ENCODE measurements at places on chromosomes 11 and 22.

GRCh38 chr22:33450756-33451155 lies 392.6 kb upstream of the SYN3 start:
- DNase-seq, result no peak

- DNase-seq, result no peak
Observed at GRCh38 chr11:67266449-67267187, at the start of gene GRK2. Gene GRK2 (plus strand): TSS chr11:67266473. CDS start chr11:67266700, 227 bp downstream.

GRCh38 chr11:7451520-7451919 lies 33.8 kb upstream of the OLFML1 start:
- DNase-seq, result no peak

DNA sequence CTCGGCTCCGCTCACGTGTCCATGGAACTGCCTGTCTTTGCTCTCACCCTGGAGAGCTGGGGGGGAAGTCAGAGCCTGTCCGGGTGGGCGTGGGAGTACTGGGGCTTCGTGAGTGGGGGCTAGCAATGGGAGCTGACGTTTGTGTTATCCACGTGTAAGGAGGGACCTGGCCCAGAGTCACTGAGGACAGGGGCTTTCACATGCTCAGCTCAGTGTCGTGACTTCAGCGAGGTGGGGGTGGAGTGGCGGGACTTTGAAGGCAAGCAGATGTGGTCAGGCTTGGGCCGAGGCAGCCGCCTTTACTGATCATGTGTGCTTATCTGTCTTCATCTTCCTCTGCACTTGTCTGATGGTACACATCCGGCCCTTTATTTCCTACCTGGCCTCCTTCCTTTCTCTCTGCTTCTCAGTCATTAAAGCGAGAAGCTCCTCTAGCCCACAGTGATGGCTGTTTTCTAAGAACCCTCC lies 113.1 kb upstream of the NNMT start:
- no peak for DNase-seq

DNA sequence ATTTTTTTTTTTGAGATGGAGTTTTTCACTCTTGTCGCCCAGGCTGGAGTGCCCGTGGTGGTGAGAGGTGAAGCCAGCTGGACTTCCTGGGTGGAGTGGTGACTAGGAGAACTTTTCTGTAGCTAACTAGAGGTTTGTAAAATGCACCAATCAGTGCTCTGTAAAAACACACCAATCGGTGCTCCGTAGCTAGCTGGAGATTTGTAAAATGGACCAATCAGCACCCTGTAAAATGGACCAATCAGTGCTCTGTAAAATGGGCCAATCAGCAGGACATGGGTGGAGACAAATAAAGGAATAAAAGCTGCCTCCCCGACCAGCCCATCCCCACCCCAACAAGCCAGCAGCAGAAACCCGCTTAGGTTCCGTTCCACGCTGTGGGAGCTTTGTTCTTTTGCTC lies 4.4 kb upstream of the RAPSN start:
- DNase-seq, result no peak

- DNase-seq, result no peak
Observed at GRCh38 chr11:112085822-112086421, 634 bp downstream of the TIMM8B start.

DNA sequence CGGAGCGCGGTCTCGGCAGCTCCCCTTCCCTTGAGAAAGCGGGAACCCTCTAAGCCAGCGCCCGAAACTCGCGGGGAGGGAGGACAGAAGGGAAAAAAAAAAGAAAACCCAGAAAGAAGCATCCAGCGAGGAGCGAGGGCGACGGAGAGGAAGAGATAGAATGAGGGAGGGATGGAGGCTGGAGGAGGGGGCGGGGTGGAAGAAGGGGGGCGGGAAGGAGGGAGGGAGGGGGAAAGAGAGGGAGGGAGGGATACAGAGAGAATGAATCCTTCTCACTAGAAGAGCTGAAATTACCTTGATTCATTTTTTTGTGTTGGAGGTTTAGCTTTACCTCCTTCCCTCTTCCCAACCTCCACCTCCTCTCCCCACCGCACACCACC lies 19.3 kb upstream of the BDNF start:
- no peak for DNase-seq

DNA sequence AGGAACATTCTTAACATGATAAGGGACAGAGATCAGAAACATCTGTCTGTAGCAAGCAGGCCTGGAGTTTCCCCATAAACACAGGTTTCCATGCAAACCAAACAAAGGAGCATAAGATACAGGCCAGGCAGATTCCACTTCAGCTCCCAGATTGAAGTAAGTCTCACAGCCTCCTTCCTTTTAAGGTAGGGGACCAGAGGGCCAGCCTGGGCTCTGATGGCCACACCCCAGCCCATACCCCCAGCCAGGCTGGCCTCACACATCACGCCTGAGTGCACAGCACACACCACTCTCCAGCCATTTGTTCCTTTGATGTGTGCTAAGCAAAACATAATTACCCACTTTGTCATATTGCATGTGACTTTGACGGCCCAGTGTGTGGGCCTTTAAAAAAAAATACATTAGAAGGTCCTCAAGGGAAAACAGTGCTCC lies 518.7 kb downstream of the NTM start:
- no peak for DNase-seq

- DNase-seq, result no peak
Observed at GRCh38 chr11:117313091-117313490, 3.0 kb downstream of the BACE1 start.

GRCh38 chr11:119854521-119854920 lies 125.5 kb upstream of the NECTIN1 start:
- DNase-seq, result no peak

GRCh38 chr11:120224972-120225909 lies 14.4 kb downstream of the OAF start:
- no peak for DNase-seq

DNA sequence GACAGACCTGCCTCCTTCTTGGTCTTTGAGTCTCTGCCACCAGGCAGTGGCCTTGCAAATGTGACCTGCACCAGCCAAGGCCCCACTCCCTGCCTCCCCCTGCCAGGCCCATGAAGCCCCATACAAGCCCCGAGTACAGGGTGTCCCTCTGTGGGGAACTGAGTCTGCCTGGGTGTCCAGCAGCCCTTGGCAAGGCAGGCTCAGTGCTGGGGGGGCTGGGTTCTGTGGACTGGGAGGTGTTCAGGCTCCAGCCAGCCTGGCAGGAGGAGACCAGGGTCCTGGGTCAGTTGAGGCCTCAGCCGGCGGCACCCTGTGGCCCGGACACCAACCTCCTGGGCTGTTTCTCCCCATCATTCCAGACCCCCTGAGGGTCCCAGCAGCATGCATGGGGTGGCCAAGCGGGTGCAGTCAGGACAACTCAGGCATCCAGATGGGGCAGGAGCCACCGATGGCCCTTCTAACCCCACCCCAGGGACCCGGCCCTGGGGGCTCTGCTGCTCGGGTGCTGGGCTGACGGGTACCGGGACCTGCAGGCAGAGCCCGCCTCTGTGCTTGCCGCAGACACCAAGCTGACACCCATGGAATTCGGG lies 5.7 kb downstream of the MUC5AC start:
- DNase-seq, result no peak

- no peak for DNase-seq
Observed at GRCh38 chr22:24165673-24166072, 15.6 kb upstream of the SUSD2 start.

- peak; percentile 34 for DNase-seq
Observed at GRCh38 chr22:29245626-29246385, 22.0 kb downstream of the RHBDD3 start.

DNA sequence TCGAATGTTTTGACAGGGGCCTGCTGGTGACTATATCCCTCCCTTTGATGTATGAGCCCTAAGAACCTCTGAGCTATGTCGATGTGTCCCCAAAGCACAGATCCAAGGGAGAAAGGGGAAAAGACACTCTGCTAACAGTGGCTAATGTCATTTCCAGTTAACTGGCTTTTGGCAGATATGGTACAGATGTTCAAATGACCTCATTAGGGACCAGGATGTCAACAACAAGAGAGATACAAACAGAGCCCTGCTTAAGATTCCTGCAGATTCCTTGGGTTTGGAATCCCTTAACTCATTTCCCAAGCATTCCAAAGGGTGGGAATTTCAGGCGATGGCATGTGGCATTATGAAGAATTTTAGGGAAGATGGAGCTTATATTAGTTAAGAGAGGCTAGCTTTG lies 517.3 kb downstream of the SOX6 start:
- DNase-seq, result no peak

DNA sequence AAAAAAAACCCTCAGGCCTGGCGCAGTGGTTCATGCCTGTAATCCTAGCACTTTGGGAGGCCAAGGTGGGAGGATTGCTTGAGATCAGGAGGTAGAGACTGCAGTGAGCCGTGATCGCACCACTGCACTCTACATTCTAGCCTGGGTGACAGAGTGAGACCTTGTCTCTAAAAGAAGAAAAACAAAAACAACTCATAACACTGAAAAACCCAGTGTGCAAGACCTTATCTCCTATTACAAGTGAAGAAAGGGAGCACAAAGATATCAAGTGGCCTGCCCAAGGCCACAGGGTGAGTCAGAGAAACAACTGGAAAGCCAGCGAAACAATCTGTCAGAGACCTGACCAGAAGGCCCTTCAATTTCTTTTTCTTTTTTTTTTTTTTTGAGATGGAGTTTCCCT lies 2.5 kb downstream of the TXN2 start:
- DNase-seq, result no peak

DNA sequence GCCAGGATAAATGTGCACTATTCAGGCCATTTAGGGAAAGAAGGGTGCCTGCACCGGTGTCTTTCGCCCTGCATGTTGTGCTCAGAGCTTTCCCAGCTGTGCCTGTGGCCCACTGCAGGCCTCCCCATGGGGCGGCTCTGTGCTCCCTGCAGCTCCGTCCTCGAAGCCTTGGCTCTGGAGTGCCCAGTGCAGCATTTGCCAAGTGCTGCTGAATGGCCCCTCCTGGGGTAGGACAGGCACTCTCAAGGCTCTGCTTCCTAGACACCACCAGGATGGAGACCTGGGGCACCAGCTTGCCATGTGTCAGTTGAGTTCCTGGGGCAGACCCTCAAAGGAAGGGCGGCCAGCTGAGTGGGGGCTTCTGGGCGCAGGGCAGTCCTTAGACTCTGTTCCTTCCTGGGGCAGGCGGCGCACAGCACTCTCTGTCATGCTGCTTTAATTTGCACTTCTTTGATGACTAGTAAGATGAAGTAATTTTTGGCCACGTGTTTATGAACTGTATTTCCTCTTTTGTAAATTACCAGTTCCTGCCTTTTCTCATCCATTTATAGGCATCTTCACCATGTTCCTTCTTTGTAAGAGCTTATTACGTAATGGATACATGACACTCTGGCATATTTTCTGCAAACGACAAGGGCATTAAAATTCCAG lies 32.1 kb upstream of the GNB1L start:
- DNase-seq, result no peak

DNA sequence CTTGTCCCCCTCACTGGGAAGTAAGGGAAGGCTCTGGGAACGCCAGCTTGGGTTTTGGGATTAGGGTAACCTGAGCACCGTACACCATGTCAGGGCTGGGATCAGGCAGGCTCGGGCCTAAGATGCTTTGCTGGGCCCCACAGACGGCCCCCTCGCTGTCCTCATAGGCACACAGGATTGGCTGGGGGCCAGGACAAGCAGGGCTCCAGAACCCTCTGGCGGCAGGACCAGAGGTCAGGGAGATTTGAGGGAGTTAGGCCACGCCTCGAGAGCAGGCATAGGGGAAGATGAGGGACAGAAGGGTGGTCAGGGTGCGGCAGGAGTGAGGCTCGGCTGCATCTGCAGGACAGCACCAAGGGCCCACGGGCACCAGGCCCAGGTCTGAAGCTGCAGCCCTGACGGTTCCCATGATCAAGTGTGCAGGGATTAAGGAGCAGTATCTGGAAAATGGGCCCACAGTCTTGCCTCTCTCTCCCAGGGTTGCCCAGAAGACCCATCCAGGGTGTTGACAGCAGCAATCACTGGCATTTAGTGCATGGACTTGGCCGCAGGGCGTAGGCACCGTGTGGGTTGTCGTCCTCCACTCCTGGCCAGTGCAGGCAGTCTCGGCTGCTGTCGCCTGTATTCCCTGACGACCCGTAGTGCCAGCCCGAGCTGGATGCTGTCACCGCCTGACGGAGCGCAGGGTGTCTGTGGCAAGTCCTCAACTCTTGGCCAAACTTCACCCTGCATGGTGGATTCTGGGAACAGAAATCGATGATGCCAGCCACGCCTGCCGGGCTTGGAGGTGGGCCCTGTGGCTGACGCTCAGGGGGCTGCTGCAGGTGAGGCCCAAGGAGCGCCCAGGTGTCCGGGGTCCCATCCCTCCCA lies 15.7 kb upstream of the GNB1L start:
- no peak for DNase-seq

DNA sequence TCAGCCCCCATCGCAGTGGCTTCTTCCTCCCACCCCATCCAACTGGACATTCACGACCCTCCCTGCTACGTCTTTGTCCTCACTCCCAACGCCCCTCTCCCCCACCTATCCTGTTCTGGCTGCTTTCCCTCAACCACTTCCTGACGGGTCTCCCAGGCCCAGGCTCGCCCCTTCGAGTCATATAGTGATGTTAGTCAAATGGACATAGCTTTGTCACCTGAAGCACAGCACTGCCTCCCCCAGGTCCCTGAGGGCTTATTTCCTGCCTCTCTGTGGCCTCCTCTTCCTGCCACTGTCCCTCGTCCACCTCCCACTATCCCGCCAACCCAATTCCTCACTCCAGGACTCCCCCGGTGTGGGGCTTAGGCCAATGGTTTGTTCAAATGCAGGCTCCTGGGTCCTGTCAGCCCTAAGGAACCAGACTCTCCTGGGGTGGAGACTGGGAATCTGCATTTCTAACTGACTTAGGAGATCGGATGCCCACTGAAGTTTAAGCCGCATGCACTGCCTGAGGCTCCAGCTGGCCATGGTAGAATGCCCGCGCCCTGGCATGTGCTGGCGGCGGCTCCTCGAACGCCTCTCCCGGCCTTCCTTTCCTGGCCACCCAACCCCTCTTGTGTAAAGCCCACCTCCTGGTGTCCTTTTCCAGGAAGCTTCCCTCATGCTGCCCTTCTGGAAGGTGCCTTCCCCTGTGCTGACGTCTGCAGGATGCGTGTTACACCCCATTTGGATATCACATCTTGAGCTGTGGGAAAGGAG lies 18.3 kb downstream of the SUN2 start:
- no peak for DNase-seq

DNA sequence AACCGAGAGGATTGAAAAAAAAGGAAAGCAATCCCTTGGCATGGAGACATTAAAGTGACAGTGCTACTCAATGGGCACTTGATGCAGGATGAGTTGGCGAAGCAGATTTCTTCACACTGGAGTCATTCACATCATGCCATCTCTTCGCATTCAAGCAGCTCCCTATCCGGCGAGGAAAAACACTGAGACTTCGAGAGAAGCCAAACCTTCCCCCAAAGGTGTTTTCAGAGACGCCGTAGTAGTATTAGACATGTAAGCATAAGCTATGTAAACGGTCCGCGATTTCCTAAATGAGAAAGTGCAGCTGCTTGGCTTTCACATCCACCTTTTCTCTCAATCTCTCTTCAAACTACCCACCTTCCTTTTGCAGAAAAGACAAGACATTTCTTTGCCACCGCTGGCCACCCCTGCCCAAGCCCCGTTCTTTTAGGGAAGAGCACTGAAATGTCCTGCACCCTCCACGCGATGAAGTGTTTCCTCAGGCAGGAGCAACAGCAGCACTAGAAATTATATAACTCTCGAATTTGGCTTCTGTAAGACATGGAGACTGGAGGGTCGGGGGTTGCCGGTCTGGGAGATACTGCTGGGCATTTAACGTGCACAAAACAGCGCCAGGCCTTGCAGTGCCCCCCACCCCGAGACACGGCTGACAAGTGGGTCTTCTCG lies at the start of gene DLG2:
DLG2 (minus strand) TSS at position 13 of the 666 bp plus-strand sequence.
- DNase-seq, result no peak
